ENCODE measurements at places on chromosomes 16 and 17. TPM values are rescaled to one million over a fixed set of nuclear protein-coding genes. Genes with fewer than 3 reads are reported as not detected.

DNA sequence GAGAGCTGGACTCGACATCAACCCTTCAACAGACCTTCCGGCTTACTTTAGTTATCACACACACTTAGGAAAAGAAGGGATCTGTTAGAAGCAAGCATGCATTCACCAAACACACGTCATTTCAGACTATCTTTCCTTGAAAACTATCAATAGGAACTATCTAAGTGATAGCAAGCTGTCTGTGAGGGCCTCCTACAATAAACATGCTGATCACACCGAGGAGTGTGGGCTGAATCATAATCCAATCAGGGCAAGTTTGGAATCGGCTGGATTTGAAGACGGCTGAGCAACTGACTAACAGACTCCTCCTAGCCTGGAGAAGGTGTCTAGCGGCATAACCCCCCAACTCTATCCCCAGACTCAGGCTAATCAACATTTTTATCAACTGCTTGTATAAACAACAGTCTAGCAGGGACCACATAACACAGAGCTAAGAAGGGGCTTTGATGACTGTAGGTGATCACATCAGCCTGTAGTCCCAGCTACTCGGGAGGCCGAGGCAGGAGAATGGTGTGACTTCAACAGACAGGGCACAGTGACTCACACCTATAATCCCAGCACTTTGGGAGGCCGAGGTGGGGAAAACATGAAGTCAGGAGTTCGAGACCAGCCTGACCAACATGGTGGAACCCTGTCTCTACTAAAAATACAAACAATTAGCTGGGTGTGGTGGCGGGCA lies 14.1 kb downstream of the NXN start:
- no peak for DNase-seq

DNA sequence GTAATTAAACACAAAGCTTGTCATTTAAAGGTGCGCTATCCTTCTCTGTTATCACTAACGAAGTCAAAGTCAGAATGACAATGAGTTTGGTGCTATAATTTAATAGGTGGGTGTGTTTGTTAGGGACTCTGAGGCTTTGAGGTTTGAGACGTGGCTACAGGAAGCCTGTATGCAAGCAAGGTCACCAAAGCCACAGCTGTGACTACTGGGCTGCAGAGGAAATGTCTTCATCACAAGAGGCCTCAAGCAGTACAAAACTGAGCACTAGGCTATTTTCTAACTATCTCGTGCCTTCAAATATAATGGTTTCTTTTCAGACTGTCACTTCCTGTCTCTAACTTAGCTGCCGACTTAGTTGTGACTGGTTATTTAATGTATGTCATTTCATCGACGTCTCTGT lies 141.2 kb downstream of the AATF start:
- DNase-seq, result no peak

DNA sequence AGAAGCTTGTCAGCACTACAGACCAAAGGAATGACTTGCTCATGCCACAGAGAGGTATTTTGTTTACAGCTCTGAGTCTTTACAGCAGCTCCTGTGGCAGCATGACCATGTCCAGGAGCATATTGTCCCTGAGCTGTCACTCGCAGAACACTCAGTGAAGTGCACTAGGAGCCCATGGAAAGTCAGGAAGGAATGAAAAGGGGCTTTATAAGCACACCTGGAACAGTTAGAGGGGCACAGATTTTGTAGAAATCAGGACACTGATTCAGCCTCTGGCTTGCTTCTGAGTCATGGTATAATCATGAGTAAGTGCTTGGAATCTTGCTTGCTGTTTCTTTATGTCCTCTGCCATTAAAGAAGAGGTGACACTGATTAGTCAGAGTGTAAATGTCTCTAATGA lies 41.0 kb downstream of the TADA2A start:
- DNase-seq, result no peak

DNA sequence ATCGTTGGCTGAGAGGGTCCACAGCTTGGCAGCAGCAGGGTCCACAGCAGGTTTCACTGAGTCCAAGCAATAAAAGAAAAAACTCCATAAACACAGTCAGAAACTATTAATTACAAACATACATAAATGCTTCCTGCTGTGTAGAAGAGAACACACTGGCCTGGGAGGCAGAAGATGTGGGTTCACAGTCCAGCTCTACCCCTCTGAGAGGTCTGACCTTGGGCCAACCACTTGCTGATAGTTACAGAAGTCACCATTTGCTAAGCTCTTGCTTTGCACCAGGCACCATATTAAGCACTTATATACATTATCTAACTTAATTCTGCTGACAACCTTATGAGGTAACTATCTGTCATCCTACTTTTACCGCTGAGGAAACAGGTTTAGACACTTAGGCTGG lies 14.7 kb downstream of the CIAPIN1 start:
- DNase-seq, result no peak

The CEP295NL gene
- 0.48 TPM for polyA plus RNA-seq

The LPO gene
- polyA plus RNA-seq, result 0.18 TPM
